ENCODE measurements at places on chromosomes 16 and 17.

DNA sequence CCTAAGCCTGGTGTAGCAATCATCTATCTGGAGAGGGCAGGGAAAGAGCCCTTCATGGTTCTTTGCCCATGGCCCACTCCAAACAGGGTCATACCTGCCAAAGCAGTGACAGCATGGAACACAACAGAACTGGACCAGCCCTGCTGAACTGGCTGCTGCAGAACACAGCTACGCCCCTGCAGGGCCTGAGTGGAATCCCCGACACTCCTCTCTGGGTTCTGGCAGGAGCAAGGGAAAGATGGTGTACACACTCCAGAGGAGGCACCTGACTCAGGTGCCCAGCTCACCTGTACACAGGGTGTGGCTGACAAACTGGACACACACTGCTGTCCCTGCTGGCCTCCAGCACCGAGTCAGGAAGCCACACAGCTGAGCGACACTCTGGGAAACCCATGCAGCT lies 19.8 kb downstream of the MIEF2 start:
- DNase-seq = no peak

GRCh38 chr16:61382435-61382834 lies 653.8 kb downstream of the CDH8 start:
- no peak for DNase-seq

GRCh38 chr17:82889496-82890338 lies 49.9 kb upstream of the ZNF750 start:
- no peak for DNase-seq

DNA sequence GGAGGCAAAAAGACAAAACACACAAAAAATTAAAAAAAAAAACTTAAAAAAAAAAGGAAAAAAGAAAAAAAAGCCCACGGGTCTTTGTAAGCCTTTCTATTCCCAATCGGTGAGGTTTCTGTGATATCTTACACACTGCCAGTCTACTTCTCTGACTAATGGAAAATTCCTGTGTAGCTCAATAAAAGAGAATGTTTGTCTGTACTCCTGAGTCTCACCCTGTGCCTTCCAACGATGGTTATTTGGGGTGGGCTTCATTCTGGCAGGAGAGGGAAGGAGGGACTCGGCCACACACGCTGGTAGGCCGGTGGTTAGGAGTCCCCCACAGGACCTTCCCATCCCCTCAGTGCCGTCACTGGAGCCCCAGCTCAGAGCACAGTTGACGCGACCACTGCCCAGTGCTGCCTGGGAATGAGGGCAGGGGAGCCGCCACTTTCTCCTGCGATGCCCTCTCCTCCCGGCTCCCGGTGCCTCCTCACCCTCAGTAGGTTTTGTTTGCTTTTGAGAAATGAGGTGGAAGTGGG lies 68.0 kb downstream of the AMFR start:
- peak; percentile 73 for DNase-seq

GRCh38 chr16:12062343-12063003 lies 85.9 kb downstream of the SNX29 start:
- peak; percentile 75 for DNase-seq

DNA sequence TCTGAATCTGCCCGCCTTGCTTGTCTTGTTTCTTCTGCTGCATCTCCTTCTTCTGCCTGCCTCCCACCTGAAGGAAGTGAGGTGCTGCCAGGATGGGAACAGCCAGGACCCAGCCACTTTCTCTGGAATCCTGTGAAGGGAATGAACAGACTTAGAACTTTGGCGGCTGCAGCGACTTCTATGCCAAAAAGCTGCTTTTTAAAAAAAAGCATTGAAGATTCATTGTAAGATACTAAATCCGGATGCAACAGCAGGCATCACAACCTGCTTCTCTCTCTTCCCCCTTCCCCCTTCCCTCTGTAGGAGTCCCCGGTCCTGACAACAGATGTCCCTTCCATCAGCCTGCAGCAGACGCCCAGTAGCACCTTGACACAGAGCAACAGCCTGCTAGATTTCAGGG lies 176.3 kb downstream of the HS3ST4 start:
- DNase-seq = no peak

- no peak for DNase-seq
Observed at GRCh38 chr16:23505180-23505665, 5.1 kb downstream of the GGA2 start.

Measured in RKO (cell line).